ENCODE measurements at places on chromosomes 6 and 20.
A peak's percentile ranks its signal among the peaks of the same experiment; 100 is the strongest.

DNA sequence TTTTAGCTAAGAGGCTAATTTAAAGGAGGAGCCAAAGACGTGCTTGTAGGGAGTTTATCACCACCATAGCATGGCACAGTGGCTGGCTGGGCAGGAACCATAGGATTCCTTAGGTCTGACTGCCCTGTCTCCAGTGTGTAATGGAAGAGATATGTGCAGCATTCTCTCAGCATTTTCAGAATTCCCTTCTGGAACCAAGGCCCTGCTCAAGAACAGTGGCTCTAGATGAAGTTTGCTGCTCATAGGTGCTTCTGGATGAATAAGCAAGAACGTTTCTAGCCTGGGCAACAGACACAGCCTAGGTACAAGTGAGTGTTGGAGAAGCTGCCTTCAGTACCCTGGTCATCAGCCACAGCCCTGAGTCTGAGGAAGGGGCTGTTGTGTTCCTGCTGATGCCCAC, 69.1 kb downstream of the LCA5 start:
- DNase-seq: no peak

DNA sequence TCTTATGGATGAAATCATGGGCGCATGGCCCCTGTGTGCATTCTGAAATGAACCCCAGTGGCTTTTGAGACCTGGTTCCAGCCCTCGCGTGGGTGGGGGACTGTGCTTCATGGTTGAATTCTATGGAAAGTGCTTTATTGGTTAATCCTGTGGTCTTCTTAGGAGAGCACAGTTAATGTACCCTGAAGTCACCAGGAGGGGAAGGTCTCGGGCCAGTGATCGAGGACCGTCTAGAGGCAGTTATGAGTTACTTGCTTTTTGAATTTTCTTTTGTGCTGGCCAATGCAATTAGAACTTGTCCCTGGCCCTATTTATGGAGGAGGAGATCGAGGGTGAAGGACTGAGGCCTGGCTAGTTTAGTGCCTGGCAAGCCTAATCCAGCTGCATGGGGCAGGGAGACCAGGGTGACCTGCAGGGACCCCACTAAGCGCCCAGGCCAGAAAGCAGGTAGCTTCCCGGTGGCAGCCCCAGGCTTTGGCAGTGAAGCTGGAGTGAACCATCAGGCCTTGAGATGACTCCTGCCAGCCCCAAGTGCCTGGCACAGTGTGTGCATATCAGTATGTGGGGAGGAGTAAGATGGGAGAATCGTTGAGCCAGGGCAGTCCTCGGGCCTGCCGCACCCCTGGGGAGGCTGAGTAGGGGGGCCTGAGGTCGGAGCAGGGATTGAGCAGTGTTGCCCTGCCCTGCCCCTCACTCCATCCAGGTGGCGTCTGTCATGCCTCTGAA, 144.6 kb upstream of the RNF24 start:
- DNase-seq: no peak

DNA sequence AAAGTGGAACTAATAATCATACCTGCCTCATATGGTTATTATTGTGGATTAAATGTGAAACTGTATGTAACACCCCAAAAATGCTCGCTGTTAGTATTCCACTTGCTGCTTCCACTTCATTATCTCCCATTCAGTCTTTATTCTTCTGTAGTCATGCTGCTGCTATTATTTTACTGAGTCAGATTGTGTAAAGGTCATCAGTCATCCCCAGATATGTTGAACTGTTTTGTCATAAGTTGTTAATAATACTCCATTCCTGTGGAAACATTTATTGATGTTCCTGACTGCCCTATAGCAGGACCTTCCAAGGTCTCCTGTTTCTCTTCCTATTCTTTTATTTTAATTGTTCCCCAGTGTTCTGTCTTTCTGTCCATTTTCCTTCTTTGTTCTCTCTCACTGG, 1148.3 kb downstream of the EPHA7 start:
- no peak for DNase-seq

GRCh38 chr20:12924126-12924525, 84.6 kb upstream of the SPTLC3 start:
- DNase-seq: no peak

DNA sequence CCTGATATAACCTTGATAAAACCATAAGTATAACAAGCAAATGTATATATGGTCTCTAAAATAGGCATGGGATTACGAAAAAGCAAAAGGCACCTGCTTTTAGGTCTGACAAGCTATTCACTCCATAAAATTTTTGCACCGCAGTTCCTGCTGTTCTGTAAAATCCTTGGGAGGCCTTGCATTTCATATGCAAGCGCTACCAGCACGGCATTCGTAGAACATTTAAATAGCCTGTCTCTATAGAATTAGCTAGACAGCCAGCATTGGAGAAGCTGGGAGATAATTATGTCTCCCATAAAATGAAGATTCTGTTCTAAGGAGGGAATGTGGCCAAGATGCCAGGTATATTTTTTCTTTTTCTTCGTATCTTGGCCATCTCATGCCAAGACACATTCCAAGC, 64.5 kb upstream of the ATXN1 start:
- DNase-seq: no peak

GRCh38 chr6:4531406-4531805, 244.8 kb upstream of the CDYL start:
- DNase-seq: no peak

DNA sequence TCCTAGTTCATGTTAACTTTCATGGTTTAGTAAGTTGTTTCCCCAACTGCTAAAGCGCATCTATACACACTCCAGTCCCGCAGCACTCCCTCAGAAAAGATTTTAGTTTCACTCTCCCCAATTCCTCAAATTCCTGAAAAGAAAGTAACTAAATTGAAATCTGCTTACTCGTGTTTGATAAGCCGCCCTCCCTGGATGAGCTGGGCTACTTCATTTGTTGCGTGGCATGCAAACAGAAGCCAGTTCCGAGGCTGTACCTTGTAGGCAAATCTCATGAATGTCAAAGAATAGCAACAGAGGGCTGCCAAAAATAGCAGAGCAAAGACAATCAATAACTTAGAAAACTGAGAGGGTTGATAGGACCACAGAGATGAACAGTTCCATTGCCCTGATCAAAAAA, 16.9 kb downstream of the MPC1 start:
- DNase-seq: no peak

GRCh38 chr6:163730246-163731210, 316.0 kb downstream of the QKI start:
- DNase-seq: no peak

- DNase-seq: no peak
Observed at GRCh38 chr6:42138630-42139619, 3.5 kb downstream of the C6orf132 start.

DNA sequence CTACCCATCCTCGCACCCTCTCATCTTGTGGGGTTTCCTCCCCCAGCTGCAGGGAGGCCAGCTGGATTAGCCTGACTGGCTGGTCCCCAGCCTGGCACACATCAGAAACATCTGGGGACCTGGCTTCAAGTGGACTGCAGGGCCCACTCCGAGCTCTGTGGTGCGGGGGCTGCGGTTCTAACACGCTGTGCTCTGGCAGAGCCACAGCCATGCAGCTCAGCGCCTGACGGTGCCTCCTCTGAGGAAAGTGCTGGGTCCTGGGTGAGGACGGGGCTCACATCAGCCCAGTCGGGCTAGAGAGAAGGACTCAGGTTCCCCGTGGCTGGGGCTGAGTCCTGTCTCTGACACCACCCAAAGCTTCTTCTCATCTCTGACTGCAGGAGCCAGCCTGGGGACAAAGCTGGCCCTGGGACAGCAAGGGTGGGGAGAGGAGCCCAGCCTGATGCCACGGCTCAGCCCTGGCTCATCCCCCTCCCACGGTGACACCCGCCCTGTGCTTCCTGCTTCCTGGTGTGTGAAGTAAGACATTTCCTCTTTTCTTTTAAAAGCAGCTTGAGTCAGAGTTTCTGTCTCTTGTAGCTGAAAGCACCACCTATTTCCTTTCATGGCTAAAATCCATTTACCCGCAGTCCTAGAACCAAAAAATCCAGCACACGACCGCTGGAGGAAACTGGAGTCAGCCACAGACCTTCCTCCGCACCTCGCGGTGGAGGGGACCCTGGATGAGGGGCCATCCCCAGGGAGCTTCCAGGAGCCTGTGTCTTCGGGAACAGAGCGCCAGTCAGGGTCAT, 127.4 kb upstream of the AFDN start:
- DNase-seq: no peak

GRCh38 chr6:20688710-20689500, 154.6 kb downstream of the CDKAL1 start:
- no peak for DNase-seq

GRCh38 chr6:165404697-165405096, 95.3 kb upstream of the C6orf118 start:
- no peak for DNase-seq

- DNase-seq: no peak
Observed at GRCh38 chr6:167298127-167298526, 7.0 kb downstream of the UNC93A start.

GRCh38 chr6:165940366-165940765, 227.3 kb downstream of the TBXT start:
- DNase-seq: no peak

DNA sequence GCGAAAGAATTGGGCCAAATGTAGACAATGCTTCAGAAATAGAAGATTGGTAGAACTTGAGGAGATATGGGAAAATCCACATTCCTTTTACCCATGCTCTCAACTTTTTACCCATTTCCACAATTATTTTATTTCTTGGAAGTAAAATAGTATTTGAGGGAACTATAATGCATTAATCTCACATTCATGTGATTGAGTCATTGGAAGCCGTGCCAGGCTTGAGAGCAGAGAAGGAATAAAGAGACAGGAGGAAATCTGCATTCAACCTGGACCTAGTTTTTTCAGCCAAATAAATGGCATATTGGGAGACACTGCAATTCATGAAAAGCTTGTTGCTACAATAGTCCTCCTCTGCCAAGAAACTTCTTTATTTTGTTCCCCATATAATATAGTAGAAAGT, 2.8 kb upstream of the NUP153 start:
- no peak for DNase-seq

- no peak for DNase-seq
Observed at GRCh38 chr6:56652231-56652630, 9.5 kb upstream of the DST start.

- DNase-seq: no peak
Observed at GRCh38 chr6:38407192-38407591, 232.5 kb downstream of the BTBD9 start.

GRCh38 chr6:155275808-155276480, 12.1 kb downstream of the CLDN20 start:
- no peak for DNase-seq

DNA sequence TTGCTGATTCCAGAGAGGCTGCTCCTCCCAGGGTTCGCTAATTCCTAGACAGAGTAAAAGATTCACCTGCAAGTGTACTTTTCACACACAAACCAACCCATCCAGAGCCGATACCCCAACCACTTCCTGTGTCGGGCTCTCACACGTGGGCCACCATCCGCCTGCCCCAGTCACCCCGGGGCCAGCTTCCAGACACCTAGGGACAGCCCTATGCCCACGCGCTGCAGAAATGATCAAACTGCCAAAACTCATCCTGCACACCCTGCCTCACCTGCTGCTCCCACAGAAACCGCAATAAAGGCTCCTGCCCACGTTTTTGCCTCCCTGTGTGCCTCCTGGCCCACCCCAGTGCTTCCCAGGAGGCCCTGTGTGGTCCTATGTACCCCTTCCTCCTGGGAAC, 59.5 kb downstream of the PSMG4 start:
- no peak for DNase-seq

GRCh38 chr6:16762550-16763477, 1.6 kb upstream of the ATXN1 start:
- peak; percentile 40 for DNase-seq
